ENCODE measurements at places on chromosomes 1 and 21.

GRCh38 chr1:192601567-192601966 lies 26.0 kb downstream of the RGS1 start:
- DNase-seq, result no peak

- no peak for DNase-seq
These were observed 1.3 kb downstream of the USP1 start for GRCh38 chr1:62438163-62438562.

GRCh38 chr1:206572835-206573234 lies 39.4 kb downstream of the EIF2D start:
- DNase-seq, result no peak

DNA sequence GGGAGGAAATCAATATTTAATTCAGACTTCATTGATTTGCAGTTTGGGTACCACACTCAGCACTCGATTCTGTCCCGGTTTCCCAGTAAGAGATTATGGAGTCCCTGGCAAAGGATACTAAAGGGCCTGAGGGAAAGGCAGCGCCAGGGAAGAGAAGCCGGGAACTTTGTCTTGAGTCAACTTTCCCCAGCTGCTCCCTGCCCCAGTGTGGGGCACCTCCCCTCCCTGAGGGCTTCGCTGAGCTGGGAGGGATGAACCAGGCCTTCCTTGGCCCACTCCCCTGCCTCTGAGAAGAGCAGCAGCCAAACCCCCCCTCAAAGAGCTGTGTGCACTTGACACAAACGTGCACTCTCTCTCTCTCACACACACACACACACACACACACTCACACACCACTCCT lies 32.6 kb downstream of the OPTC start:
- no peak for DNase-seq

GRCh38 chr1:9848022-9848421 lies 24.3 kb upstream of the CLSTN1 start:
- DNase-seq, result no peak

DNA sequence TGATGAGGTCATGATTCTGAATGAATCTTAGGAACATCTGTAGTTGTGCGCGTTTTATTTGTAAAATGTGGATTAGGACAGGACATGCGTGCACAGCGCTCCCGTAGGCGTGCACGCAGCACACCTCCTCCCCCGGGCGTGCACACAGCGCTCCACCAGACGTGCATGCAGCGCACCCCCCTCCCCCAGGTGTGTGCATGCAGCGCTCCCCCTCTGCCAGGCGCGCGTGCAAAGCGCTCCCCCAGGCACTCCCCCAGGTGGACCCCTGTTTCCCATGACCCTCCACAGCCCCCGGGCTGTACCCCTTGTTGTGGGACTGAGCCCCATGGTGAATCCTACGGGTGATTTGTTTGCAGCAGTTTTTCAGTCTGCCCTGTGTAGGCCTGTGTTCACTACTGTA lies 61.6 kb downstream of the S100B start:
- DNase-seq, result no peak

GRCh38 chr21:46218906-46219590 lies 9.5 kb downstream of the LSS start:
- DNase-seq, result no peak

GRCh38 chr1:6259491-6260362 lies 1.2 kb downstream of the GPR153 start:
- no peak for DNase-seq

GRCh38 chr1:182629499-182630096 lies 25.4 kb upstream of the RGS16 start:
- no peak for DNase-seq

DNA sequence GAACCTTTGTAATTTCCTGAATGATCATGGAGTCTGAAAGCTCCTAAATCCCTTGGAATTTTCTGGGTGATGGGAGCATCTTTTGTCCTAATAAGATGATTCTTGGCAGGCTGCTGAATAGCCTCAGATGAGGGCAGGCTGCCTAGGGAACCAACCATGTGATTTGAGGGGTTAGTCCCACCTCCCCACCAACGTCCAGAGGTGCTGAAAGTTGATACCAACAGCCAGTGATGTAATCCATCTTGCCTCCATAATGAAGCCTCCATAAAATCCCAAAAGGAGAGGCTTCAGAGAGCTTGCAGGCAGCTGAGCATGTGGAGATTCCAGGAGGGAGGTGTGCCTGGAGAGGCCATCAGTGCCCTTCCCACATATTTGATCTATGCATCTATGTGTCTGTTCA lies 43.7 kb downstream of the GTF2B start:
- no peak for DNase-seq

DNA sequence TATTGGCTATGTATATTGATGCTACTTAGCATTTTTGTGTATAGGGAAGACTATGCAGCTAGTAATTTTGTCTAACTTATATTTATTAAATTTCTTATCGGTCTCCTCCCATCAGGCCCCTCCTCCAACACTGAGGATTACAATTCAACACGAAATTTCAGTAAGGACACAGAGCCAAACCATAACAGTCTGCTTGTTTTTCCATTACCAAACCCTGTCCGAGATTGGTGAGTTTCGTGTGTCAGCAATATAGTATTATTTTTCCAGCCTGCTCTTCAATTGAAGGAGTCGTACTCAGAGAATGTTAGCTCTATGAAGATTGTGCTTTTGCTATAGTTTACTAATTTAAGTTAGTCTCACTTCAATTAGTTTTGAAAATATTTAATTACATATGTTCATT lies 1495.3 kb downstream of the MRPL39 start:
- DNase-seq, result no peak

DNA sequence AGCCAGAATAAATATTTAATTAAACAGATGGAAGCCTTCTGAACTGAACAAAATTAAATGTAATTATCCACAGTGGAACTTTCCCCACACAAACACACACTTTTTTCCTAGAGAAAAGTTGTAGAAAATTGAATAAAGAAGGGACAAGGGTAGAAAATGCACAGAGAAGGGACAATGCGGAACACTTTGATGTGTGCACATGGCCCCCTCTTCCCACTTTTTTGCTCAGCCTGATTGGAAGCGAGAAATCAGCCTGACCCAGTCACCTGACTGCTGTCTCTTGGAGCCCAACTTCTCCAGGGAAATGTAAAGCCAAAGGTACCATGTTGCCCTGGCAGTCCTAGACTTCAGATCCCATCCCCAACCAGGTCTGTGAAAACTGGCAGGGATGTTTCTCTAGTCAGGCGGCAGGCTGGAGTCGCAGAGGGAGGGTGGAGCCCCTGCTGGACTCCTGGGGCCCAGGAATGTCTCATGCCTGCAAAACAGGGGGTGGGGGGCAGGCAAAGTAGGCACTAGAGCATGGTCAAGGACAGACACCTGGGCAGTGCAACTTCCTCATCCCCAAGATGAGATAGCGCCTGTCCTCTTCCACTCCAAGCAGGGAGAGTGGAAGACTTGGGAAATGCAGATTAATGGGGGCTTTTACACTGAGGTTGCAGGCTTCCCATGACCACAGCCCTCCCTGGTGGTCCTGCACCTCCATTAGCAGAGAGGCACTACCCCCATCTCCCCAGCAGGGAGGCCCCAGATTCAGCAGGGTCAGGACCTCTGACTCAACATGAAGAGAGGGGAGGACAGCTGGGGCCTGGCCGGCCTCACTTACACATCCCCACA lies 2.8 kb downstream of the CERS2 start:
- DNase-seq, result no peak

- DNase-seq, result no peak
These were observed 1004.0 kb downstream of the KCNT2 start for GRCh38 chr1:195604287-195604686.

- DNase-seq, result no peak
These were observed 723.9 kb downstream of the PTPRU start for GRCh38 chr1:29960156-29960755.

GRCh38 chr1:93666613-93667384 lies 14.8 kb downstream of the BCAR3 start:
- no peak for DNase-seq

- DNase-seq, result no peak
These were observed 93.1 kb upstream of the C8B start for GRCh38 chr1:57058652-57059501.

- DNase-seq, result no peak
These were observed 414 bp downstream of the TMEM51 start for GRCh38 chr1:15153842-15154479.

DNA sequence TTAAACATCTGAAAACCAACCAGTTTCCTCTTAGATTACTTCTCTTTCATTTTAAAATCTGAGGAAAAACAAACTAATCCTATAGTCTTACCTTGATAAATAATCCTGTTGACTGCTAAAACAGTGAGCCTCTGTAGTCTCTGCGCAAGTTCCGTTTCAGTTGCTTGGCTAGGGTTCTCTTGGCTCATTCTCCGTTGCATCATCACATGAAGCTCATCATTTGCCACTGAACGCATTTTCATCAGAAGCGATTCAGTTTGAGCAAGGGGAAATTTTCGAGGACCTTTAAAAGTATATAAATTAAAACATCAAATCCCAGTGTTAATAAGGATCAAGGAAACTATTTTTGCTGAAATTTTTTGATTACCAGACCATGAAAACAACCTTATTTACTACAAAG lies 96.7 kb upstream of the GNG4 start:
- DNase-seq, result no peak

DNA sequence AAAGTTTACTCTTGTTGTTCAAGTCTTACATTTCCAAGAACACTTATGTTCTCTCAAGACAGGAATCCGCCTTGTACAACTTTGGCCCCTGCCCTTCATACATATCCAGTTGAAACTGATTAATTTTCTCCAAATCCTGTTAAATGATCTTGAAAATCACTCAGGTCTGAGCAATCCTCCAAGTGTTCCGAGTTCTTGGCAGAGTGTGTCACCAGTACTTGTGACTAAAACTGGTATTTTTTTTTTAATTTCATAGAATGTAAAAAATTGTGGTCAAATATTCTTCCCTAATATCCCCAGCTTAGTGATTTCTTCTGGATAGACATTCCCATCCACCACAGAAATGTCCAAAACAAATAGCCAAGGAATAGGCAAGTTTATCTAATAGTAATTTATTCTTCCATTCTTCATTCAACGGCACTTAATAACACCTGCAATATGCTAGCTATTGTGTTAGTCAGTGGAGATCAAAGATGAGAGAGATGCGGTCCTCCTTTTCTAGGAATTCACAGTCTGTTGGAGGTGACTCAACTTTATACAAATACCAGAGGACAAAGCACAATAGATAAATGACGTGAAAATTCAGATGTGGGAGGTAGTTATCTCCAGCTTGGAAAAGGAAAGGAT lies 71.4 kb downstream of the DIRAS3 start:
- peak; percentile 78 for DNase-seq

- no peak for DNase-seq
These were observed 23.6 kb upstream of the PSEN2 start for GRCh38 chr1:226846786-226847185.

DNA sequence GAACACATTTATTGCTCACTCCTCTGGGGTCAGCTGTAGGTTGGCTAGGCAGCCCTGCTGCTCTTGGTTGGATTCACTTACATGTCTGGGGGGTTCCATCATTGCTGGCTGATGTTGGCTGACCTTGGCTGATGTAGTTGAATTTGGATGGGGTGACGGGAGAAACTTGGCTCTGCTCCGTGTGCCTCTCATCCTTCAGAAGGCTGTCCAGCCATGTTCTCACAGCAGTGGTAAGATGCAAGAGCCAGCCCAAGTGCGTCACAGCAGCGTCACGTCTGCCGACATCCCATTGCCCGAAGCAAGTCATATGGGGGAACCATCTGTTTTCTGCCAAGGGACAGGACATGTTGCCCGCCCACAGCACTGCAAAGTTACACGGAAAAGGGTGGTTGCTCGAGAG lies 613.5 kb downstream of the MATN1 start:
- DNase-seq, result no peak

DNA sequence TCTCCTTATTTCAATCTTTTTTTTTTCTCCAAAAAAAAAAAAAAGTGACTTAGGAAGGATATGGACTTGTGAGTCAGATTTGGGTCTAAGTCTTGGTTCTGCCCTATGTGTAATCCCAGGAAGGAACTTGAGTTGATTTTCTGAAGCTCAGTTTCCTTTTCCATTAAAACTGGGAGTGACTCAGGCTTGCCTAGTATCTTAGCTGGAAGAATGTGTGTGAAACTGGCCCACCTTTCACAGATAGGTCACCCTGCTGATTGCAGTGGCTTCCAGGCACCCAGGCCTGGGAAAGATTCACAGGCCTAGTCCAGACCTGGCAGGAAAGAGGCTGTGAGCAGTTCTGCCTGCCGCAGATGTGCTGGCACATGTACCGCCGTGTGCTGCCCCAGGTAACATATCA lies 218.3 kb upstream of the HOOK1 start:
- peak; percentile 25 for DNase-seq

GRCh38 chr1:100075773-100076172 lies 57.0 kb downstream of the SASS6 start:
- DNase-seq, result no peak

GRCh38 chr1:77412069-77412819 lies 130.4 kb downstream of the AK5 start:
- no peak for DNase-seq

GRCh38 chr21:42580793-42581321 lies 67.2 kb downstream of the SLC37A1 start:
- no peak for DNase-seq

DNA sequence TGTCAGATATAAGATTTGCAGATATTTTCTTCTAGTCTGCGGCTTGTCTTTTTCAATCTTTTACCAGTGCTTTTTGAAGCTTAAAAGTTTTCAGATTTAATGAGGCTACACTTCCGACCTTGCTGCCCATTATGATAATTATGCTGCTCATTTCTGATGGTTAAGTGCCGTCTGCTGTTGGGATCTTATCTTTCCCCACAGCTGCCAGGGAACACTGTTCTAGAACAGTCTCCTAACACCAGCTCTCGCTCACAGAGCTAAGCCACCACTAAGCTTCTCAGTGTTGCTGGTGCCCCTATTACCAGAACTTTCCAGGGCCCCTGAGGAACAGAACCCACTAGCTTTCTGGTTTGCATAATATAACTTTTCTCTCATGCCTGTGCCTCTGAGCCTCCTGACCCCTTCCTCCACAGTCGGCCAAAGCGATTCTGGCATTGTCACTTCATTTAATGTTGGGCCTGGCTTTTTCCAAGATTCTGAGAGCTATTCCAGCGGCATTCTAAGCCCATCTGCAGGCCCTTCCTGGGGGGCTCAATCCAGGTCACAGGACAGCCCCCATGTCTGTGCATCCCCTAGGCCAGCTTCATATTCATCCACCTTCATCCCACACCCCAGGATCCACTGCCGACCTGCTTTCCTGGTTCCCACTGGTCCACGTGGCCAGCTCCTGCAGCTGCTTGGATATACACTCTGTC lies 237.0 kb downstream of the PTPRU start:
- DNase-seq, result no peak

GRCh38 chr1:244211559-244211944 lies 160.5 kb downstream of the ZBTB18 start:
- peak; percentile 95 for DNase-seq

GRCh38 chr1:117653732-117654492 lies 48.1 kb downstream of the TENT5C start:
- no peak for DNase-seq

- peak; percentile 32 for DNase-seq
These were observed 118.1 kb upstream of the PPP2R5A start for GRCh38 chr1:212167098-212167497.

- no peak for DNase-seq
These were observed 81.6 kb upstream of the KCNE2 start for GRCh38 chr21:34282223-34282622.

GRCh38 chr1:47679301-47679791 lies 241.5 kb downstream of the FOXD2 start:
- DNase-seq, result no peak

- no peak for DNase-seq
These were observed 44.6 kb downstream of the CDCP2 start for GRCh38 chr1:54108156-54108555.

Data from retinal pigment epithelial cell (primary cell).